Melanocyte of skin (primary cell): ENCODE measurements at places on chromosomes 11 and 22. TPM values are rescaled to one million over a fixed set of nuclear protein-coding genes. Genes with fewer than 3 reads are reported as not detected.

C11orf65 gene
- 0.33 and 0.46 TPM in 2 replicates for total RNA-seq

DRD4 gene
- total RNA-seq: 0.36 TPM in 1 of 2 replicates, not detected in the other

B4GALNT4 gene
- total RNA-seq: 15.8 and 40.3 TPM in 2 replicates

OSM gene
- not detected in 2 replicates for total RNA-seq

SMIM35 gene
- not detected in 2 replicates for total RNA-seq

ENTHD1 gene
- total RNA-seq: 5.7 and 10.5 TPM in 2 replicates

PARVA gene
- 38.0 and 47.2 TPM in 2 replicates for total RNA-seq

TPBGL gene
- total RNA-seq: 0.31 and 0.33 TPM in 2 replicates

DNAJB7 gene
- not detected in 2 replicates for total RNA-seq

REXO2 gene
- 107 and 145 TPM in 2 replicates for total RNA-seq

SEC14L2 gene
- 6.2 and 6.7 TPM in 2 replicates for total RNA-seq

BARX2 gene
- not detected in 2 replicates for total RNA-seq

MPZL2 gene
- total RNA-seq: 0.36 TPM in 1 of 2 replicates, not detected in the other

PRG3 gene
- total RNA-seq: not detected in 2 replicates

EED gene
- 15.1 and 20.0 TPM in 2 replicates for total RNA-seq

BATF2 gene
- 14.3 and 29.0 TPM in 2 replicates for total RNA-seq

NPTXR gene
- total RNA-seq: under 0.01 and 0.31 TPM in 2 replicates

TRIM49 gene
- total RNA-seq: not detected in 2 replicates

LMNTD2 gene
- 0.67 and 1.7 TPM in 2 replicates for total RNA-seq

OR52I1 gene
- not detected in 2 replicates for total RNA-seq

TNKS1BP1 gene
- total RNA-seq: 20.3 and 24.7 TPM in 2 replicates

BLID gene
- total RNA-seq: 0.34 and 0.73 TPM in 2 replicates

FOSL1 gene
- 19.7 and 39.6 TPM in 2 replicates for total RNA-seq

TMEM121B gene
- total RNA-seq: 0.34 and 0.36 TPM in 2 replicates

BIK gene
- total RNA-seq: 0.77 and 2.3 TPM in 2 replicates

ZP1 gene
- under 0.01 TPM in 1 of 2 replicates, not detected in the other for total RNA-seq

FAT3 gene
- 0.34 and 0.36 TPM in 2 replicates for total RNA-seq

KCTD21 gene
- total RNA-seq: 10.9 and 11.4 TPM in 2 replicates

APOBEC3H gene
- not detected in 2 replicates for total RNA-seq

OR8G1 gene
- total RNA-seq: not detected in 2 replicates

ZBTB16 gene
- total RNA-seq: 0.31 and 0.67 TPM in 2 replicates

C11orf42 gene
- not detected in 2 replicates for total RNA-seq

RIMBP3B gene
- total RNA-seq: under 0.01 and 0.36 TPM in 2 replicates

CCDC15 gene
- 2.8 and 3.3 TPM in 2 replicates for total RNA-seq

PHRF1 gene
- total RNA-seq: 21.7 and 33.1 TPM in 2 replicates

HNRNPUL2 gene
- total RNA-seq: 8.0 and 10.3 TPM in 2 replicates

AMOTL1 gene
- 15.0 and 27.3 TPM in 2 replicates for total RNA-seq
